ENCODE measurements at places on chromosomes 3 and 15. TPM values are rescaled to one million over a fixed set of nuclear protein-coding genes. Genes with fewer than 3 reads are reported as not detected.

Gene SV2B
- total RNA-seq = 1.5 TPM

- DNase-seq = no peak
These were observed 80.2 kb downstream of the RPLP1 start for GRCh38 chr15:69532856-69533255.

- DNase-seq = no peak
These were observed 105.0 kb upstream of the P2RY1 start for GRCh38 chr3:152729906-152730305.

Gene FAIM
- total RNA-seq = 13.5 TPM

GRCh38 chr3:108414007-108414406 lies 96.4 kb downstream of the MYH15 start:
- no peak for DNase-seq

- DNase-seq = no peak
These were observed 131.6 kb downstream of the LEKR1 start for GRCh38 chr3:156957715-156958114.

Gene FAN1
- total RNA-seq = 19.4 TPM

Gene ZBTB47
- total RNA-seq = 13.3 TPM

- no peak for DNase-seq
These were observed 23.4 kb upstream of the P2RY12 start for GRCh38 chr3:151407928-151408327.

DNA sequence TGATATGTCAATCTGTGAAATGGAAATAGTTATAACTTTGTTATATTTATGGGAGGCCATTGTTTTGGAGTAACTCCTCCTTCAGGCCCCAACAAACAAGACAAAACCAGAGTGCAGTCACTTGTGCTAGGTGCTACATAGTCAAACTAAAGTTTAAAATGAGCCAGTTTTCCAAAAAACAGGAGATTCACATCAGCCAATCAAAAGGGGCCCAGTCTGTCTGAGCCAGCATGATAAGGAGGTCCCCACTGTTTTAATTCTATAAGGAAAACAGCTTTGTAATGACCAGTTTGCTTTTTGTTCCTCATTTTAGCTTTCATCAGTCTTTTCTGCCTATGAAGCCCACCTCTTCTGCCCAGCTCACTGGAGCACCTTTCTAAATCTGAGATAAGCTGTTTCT lies 94.7 kb upstream of the SLC7A14 start:
- no peak for DNase-seq

Gene CAMKV
- total RNA-seq = 0.89 TPM

Gene CTDSPL2
- total RNA-seq = 103 TPM

DNA sequence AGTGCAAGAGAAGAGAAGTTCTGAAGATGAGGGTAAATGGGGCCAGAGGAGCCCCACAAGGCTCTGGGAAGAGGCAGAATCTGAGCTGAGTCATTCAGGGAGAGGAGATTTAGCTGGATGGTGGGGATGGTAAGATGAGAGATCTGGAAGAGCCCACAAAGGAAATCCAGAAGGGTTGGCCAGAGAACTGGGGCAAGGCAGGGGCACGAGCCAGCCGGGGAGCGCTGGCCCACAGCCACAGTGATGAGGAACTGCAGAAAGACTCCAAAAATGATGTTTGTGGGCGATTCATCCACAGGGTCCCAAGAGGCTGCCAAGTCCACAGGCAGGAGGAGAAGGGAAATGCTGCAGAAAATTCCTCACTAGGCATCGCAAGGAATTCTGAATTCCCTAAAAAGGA lies 75.9 kb upstream of the ATP2B2 start:
- DNase-seq = no peak

DNA sequence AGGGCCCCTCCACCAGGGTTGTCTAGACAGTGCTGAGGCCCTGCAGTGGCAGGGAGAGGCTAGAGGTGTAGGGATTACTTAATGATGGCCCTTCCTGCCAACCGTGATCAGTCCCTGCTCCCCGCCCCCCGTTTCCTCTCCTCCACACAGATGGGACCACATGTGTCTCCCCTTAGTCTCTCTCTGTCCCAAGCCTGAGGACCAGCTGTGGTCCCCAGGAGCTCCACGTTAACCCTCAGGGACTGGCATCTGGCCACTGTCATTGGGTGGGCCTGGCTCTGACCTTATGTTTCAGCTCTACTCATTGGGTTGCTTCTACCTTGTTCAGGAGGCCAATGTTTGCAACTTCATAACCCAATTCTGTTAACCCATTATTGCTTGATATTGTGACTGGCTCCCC lies 6.0 kb upstream of the ALPK3 start:
- no peak for DNase-seq

- no peak for DNase-seq
These were observed 46.1 kb downstream of the RFTN1 start for GRCh38 chr3:16467393-16467792.

DNA sequence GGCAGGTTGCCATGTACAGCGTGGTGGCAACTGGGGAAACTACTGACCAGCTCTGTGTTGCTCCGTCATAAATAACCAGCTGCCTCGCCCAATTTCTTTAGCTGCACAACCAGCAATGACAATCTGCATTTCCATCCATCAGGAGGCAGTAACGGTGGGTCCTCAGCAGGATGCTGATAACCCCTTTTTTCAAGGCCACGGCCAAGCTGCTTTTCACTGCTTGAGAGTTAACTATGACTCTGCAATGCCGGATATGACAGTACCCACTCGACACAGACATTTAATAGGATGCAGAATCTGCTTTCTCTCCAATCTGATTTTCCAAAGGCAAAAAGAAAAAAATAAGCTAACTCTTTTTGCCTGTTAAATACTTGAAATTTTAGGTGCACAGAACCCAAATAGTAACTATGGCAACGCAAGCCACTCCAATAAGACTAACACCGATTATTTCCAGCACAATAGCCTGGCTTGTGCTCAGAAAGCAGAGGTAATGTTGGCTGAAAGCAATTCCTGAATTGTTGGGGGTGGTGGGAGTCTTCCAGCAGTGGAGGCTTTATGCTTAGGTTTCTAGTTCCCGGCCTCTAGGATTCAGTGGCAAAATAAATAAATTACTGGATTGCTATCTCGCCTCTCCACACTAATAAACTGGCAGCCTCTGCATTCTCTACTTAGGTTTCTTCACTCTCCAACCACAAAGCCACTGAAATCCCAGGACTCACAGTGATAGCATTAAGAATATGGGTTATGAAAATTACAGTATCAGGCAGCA lies 31.2 kb upstream of the SRGAP3 start:
- DNase-seq = no peak

DNA sequence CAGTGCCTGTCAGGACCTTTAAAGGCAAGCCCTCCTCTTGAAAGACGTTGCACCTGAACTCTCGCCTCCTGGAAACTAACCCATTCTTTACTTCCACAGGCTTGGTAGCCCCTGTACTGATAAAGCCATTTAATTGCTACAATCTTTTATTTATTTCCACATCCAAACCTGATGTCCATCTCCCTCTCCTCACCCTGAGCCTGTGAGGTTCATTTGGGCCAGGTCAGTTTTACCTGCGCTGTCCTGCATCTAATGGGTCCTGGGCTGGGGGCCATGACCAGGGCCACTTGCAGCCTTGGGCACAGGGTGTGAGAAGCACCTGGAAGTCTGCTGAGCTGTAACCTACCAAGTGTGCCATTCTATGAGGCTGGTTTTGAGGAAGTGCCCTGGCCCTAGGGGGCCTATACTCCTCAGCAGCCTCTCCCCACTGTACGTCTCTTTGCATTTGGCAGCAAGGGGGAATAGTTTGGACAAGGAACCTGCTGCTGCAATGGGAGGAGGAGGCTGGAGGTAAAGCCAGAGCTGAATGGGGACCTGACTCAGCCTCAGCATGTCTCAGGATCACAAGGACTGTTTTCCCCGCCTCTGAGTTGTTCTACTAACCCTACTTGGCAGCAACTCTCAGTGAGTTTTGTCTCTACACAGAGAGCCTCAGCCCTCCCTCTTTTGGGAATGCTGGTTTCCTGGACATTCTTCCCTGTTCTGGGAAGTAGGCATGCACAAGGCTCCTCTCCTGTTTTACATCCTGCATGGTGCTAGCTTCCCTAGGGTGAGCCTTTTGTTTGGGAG lies 53.8 kb downstream of the WDR76 start:
- no peak for DNase-seq

Gene SLC27A2
- total RNA-seq = 0.39 TPM

Gene CHP1
- 49.4 TPM for total RNA-seq

- no peak for DNase-seq
These were observed 12.0 kb downstream of the MTMR10 start for GRCh38 chr15:30979457-30979856.

DNA sequence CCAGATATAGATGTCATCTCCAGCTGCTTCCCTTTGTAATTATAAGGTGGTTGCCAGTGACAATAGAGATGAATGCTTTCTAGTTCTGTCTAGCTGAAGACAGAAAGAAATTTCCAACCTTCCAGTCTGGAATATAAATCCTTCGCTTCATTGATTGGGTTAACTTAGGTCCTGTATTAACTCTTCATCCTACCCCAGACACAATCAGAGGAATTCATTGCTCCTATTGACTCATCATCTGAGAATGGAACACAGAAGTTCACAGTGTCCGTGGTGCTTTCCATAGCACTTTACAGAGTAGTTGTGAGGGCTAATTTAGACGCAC lies 241.4 kb downstream of the NFKBIZ start:
- DNase-seq = no peak

DNA sequence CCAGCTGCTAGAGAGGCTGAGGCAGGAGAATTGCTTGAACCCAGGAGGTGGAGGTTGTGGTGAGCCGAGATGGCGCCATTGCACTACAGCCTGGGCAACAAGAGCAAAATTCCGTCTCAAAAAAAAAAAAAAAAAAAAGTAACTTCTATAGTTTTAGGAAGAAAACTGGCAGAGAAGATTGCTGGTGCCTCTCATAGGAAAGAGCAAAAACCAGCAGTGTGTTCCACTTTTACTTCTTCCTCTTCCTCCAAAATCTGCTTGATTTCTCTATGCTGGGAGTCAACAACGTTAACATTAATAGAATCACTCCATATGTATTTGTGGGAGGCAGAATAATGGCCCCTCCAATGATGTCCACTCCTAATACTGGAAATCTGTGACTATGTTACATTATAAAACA lies 12.5 kb upstream of the NR1D2 start:
- DNase-seq = no peak

DNA sequence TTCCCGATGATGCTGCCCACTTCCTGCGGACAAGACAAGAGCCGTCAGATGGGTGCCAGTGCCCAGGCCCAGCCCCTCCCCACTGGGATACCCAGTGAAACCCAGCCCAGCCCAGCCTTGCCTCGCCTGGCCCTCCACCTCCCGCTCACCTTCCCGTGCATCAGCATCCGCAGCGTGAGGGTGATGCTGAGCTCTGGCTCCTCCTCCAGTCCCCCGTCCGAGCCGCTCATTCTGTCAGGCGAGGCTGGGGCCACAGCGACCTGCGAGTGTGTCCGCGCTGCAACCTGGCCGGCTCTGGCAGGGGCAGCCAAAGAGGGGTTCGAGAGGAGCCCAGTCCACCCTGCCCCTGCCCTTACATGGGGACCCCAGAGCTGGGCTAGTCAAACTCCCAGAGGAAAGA lies 5.8 kb downstream of the GPR62 start:
- no peak for DNase-seq

- no peak for DNase-seq
These were observed 2.9 kb upstream of the RPS17 start for GRCh38 chr15:82543160-82543559.

Gene NT5DC2
- 32.7 TPM for total RNA-seq

Gene ANKDD1A
- 3.6 TPM for total RNA-seq

Gene PARP15
- 0.99 TPM for total RNA-seq

GRCh38 chr3:50474717-50475116 lies 28.7 kb downstream of the CACNA2D2 start:
- DNase-seq = no peak

DNA sequence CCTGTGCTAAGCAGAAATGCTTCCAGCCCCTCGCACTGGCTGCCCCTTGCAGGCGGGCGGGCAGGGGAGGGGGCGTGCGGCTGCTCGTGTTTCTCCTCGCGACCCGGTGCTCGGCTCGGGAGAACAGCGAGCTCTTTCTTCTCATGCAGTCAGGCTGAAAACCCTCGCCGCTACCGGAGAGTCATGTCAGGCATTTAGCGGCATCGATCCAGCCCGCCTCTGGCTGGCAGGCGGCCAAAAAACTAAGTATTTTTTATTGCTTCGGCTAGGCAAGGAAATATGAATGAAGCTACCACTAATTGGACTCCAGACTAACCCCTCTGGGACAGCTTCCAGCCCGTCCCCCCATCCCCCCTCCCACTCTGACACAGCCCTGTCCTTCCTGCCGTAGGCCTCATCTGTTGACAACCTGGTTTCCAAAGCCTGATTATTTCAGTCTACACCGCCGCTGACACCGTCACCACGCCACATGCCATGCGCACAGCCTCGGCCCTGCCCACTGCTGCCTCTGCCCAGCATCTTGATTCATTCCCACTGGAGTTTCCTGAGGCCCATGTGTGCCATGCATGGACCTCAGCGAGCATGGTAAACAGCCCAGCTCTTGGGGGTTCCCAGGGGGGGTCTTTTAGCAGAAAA lies 35.3 kb downstream of the TLE3 start:
- peak; percentile 87 for DNase-seq

Gene GLDN
- 14.4 TPM for total RNA-seq

Gene LRRC49
- total RNA-seq = 11.4 TPM

- DNase-seq = no peak
These were observed 33.1 kb upstream of the POLG start for GRCh38 chr15:89367485-89368451.

- peak; percentile 32 for DNase-seq
These were observed 58.3 kb downstream of the TASOR start for GRCh38 chr3:56624725-56625124.

Gene HRG
- not detected for total RNA-seq

Gene HYKK
- total RNA-seq = 3.1 TPM

DNA sequence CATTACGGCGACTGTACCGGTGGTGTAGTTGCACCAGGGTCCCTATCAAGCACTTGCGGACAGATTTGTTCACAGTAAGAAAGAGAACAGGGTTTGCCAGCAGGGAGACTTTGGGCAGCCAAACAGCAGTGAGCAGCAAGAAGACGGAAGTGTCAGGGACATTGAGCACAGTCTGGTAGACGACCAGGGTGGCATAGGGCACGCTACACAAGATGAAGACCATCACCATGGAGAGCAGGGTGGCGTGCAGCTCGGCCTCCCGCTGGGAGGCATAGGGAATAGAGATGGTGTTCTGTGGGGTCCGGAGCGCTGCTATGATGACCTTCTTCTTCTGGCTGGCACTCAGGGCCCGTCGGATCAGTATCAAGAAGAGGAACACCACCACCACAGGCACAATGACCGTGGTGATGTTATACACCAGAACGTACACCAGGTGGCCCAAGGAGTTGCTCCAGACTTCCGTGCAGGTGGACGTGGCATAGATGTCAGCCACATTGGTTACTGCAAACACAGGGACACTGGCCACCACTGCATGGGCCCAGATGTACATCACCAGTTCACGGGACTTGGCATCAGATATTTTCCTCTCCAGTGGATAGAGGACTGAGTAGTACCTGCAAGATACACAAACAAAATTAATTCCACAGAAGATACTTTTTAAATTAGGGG lies 19.1 kb upstream of the FSIP1 start:
- DNase-seq = no peak

DNA sequence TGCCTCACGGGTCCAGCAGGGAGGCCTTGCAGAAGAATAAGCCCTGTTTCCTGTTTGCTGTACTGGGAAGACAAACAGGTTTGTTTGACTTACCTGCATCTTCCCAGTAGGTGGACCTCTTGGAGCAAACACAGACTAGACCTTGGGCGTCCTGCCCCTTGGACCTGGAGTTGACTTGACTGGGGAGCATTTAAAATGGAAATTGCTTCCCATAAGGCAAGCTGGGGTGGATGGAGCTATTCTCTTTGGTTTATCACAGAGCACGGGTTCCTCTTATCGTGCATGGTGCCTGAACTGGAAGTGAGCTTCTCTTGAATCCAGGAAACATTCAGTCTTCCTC lies 151.4 kb downstream of the RPLP1 start:
- no peak for DNase-seq

Gene FOXB1
- total RNA-seq = not detected

Measured in skin of body (tissue), 3 donors.